ENCODE measurements at places on chromosomes 12 and 14.

GRCh38 chr12:77742631-77743030 lies 88.1 kb upstream of the NAV3 start:
- no peak for DNase-seq

DNA sequence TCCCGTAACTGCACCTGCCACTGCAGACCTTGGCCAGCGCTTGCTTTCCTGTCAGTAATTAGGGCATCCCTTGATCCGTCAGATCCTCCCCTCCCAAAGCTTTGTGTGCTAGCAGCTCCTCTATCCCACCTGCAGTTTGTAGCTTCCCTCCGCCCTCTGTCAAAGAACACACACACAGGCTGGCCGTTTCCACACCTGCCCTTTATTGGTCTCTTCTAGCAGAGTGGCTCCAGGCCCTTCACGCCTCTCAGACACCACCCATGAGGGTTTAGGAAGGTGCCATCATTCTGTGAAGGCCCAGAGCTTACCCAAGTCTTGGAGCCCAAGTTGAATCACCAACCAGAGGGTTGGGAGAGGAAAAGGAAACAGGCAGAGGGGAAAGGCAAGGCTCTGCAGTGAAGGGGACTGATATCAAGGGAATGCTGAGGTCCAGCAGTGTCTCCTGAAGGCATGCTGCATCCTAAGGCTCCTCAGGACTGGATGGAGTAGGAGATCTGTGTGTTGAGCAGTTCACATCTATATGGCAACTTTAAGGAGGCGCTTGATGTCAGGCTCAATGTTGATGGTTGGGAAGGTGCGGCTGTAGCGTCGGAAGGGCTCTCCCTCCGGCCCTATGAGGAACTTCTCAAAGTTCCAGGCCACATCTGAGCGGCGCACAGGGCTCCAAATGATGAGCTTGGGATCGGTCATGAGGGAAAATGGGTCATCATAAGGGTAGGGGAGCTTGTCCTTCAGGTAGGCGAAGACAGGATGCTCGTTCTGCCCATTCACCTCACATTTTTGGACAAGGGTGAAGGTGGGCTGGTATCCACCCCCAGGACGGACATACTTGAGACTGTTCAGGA lies 3.4 kb downstream of the GPX2 start:
- DNase-seq = no peak

GRCh38 chr12:109430244-109430643 lies 46.9 kb downstream of the KCTD10 start:
- DNase-seq = no peak

- no peak for DNase-seq
These were observed 19.4 kb downstream of the GPR132 start for GRCh38 chr14:105045710-105046326.

GRCh38 chr14:60242429-60242828 lies 6.6 kb upstream of the PPM1A start:
- no peak for DNase-seq

DNA sequence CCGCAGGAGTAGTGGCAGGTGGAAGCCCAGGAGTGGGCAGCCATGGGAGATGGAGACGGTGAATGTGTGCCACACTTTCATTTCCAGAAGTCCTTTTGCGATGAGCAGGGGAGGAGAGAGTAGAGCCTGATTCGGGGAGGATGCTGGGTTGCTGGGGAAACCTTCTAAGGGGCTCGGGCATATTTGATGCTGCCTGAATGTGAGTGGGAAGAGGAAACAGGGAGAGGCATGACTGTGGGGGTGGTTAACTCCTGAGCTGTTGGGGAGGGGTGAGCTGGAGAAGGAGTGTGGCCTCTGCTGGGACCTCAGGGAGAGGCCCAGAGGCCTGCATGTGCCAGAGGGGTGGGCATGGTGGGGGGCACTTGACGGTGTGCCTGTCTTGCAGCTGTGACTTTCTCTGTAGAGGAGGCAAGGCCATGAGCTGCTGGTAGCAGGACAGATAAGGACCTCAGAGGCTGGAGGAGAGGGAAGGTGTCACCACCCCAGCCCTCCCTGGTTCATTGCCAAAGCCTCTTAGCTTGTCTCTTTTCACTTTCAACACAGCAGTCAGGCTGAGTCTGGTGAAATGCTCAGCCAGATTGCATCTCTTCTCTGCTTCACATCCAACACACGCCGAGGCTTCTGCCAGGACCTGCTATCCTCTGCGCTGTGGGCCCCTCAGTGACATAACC lies 11.4 kb downstream of the GLT1D1 start:
- DNase-seq = no peak

- peak; percentile 25 for DNase-seq
These were observed 6.7 kb downstream of the BBS10 start for GRCh38 chr12:76341436-76342030.

- DNase-seq = no peak
These were observed 15.7 kb downstream of the CAPZA3 start for GRCh38 chr12:18753481-18754123.

DNA sequence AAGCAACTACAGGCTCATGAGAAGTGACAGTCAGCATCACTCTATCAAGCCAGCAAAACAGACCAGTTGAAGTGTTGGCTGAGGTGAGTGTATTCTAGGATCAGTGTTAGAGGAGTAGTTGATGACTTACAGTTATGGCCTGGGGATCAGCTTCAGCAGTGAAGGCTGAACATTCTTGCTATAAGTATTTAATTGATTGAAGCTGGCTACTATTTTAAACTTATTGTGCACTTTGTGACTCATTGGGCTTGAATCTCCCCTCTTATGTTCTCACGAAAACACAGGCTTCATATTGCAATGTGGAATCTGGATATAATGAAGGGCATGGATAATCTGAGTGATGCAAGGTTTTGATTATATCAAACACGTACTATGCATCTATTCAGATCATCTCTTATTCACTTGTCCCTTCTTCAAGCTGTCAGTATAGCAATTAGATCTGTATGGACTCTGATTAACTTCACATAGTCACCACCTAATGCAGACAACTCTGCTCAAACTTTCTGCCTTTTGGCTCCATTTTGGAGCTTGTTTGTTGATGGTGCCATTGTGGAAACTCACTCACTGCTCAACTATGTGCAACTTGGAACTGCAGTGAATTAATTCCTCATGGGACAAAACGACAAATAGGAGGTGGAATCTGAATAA lies 309.2 kb downstream of the SLC16A7 start:
- DNase-seq = peak; percentile 76

DNA sequence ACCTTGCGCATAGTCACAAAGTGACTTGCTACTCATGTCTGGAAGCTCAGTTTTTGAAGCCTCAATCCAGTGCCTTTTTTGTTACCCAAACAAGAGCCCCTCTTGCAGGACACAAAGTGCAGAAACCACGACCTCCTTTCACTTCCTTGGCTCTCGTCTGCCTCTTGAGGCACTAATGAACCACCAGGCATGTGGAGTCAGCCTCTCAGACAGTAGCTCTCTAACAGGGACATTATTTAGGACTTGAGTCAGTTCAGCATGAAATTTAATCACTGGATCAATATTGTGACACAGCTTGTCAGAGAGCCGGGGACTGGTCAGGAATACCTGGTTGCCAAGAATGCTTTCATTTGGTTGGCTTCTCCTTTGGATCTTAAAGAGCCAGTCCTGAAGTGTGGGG lies 46.7 kb downstream of the HSPB8 start:
- DNase-seq = no peak

- DNase-seq = no peak
These were observed 209.6 kb upstream of the RTL1 start for GRCh38 chr14:101113108-101113612.

GRCh38 chr14:93733631-93734030 lies 54.7 kb downstream of the PRIMA1 start:
- no peak for DNase-seq

DNA sequence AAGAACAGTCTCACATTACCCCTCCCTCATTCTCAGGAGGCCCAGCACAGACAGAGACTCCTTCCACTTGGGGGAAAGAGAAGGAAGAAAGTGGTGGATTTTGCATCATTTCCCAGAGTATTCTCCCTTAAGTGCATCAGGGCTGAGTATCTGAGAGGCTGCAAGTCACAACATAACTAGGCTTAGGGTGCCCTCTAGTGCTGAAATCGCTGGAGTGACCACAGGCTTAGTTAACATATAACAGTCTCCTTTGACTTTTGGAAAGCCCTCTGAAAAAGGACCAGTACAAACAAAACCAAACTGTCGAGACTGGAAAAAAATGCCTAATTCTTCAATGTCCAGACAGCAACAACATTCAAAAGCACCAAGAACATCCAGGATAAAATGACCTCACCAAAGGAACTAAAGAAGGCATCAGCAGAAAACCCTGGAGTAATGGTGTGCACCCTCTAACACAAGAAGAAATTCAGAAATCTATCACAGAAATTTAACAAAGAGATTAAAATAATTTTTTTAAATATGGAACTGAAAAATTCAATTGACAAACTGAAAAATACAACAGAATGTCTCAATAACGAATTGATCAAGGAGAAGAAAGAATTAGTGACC lies 412.3 kb downstream of the RPS29 start:
- DNase-seq = peak; percentile 56

GRCh38 chr12:94033784-94034183 lies 114.6 kb upstream of the PLXNC1 start:
- no peak for DNase-seq

GRCh38 chr12:79690142-79690637 lies 574 bp downstream of the PAWR start:
- no peak for DNase-seq

DNA sequence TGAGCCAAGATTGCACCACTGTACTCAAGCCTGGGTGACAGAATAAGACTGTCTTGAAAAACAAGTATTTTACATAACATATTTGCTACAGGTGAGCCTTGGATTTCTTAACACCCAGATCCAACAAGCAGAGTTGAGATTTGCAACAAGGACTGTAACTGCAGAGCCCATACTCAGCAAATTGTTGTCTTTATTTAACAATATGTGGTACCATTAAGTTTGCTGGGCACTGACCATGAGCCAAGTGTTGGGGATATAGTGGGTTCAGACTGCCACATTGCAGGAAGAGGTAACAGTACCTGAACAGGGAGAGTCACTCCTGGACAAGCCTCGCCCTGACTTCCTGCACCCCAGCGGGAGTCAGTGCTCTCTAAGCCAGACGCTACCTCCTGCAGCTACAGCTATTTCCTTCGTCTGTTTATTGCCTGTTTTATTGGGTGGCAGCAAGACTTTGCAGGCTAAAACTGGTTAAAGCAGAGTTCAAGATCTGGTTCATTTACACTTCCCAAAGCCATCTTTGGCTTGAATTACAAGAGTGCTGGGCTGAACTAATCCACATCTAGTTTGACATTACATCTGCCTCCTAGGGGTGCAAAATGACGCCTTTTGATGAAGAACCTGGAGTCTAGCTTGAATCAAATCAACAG lies 12.5 kb downstream of the AHSA1 start:
- no peak for DNase-seq

DNA sequence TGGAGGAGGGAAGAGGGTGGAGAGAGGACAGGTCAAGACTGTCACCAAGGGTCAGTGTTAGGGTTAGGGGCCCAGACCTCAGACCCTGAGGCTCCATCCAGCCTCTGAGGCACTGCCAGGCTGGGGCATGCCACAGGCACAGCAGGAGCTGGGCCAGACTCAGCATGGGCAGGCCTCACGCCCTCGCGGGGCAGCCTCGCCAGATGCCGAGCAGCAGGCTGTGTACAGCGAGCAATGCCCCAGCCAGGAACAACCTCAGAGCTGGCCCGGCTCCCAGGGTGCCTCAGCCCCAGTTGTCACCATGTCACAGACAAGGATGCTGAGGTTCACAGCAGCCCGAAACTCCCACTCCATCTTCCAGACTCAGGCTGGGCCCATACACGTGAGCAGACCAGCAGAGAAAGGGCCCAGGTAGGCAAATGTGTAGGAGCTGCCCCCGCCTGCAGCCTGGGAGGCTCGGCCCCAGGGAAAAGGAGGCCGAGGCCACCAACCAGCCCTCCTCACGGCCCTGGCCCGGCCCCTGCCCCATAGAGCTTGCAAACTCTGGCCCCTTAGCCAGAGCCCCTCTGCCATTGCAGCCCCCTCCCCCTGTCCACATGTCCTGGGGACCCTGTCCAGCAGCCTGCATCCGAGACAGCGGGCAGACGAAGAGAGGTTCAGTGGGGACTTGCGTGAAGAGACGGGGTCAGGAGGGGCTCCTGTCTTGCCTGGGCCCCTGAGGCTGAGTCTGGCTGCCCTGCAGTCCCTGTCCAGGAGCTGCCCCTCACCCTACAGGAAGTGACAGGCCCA lies 7.5 kb downstream of the C14orf180 start:
- DNase-seq = no peak

DNA sequence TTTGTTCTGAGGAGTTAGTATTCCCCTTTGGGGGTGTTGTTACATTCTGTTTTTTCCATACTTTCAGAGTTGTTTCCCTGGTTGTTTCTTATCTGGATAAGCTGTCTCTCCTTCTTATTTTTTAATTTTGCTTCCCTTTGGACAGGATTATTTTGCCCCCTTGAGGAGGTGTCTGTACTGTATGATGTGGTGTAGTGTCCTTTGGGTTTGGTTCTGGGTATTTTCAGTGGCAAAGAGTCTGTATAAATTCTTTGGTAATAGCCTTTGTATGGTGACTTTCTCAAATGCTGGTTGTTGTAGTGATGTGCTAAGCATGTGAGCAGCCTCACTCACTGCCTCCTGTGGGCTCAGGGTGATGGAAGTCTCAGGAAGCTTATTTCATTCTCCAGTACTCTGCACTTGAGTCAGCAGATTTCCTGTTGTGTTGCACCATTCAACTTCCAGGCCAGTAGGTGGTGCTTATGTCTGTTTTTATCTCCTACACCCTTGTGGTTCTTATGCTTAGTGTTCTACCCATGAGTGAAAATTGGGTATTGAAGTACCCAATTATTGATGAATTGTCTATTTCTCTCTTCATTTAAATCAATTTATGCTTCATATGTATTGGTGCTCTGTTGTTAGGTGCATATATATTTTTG lies 103.3 kb upstream of the PMCH start:
- no peak for DNase-seq

DNA sequence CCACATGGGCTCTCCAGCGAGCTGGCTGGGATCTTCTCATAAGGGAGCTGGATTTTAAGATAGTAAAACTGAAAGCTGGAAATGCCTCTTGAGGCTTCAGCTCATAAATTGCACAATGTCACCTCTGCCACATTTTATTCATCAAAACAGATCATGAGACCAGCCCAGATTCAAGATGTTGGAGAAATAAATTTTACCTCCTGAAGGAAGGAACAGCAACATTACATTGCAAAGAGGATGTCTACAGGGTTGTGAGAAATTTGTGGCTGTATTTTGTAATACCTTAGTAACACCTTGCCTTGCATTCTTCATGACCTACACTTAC lies 43.1 kb upstream of the KRR1 start:
- no peak for DNase-seq

- no peak for DNase-seq
These were observed 9.7 kb upstream of the RIC8B start for GRCh38 chr12:106764738-106765137.

DNA sequence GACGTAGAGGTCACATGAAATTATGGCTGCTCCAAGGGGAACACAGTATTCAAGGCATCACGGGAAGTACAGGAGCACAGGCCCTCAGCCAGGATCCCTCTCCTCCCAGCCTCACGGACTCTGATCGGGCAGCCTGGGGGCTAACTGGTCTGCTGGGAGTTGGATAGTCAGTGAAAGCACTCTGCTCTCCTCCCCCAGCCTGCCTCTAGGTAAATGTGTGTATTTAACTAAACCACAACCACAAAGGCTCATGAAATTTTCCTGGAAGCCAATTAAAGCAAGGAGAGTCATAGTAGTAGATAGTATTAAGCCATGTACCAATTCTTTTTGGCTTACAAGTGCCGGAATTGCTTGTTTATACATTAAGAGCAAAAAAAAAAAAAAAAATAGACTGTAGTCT lies 254.3 kb downstream of the MSRB3 start:
- DNase-seq = no peak

GRCh38 chr12:111316671-111317070 lies 52.2 kb downstream of the PHETA1 start:
- DNase-seq = no peak
